RWPE1 (cell line): ENCODE measurements at places on chromosomes 3 and 15.

DNA sequence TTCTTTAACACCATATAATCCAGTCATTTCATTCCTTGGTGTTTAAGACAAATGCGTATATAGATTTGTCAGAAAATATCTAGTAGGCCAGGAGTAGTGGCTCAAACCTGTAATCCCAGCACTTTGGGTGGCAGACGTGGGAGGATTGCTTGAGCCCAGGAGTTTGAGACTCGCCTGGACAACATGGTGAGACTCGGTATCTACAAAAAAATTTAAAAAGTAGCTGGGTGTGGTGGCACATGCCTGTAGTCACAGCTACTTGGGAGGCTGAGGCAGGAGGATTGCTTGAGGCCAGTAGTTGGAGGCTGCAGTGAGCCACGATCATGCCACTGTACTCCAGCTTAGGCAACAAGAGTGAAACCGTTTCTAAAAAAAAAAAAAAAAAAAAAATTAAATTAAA lies 1.9 kb upstream of the MTMR14 start:
- DNase-seq, result no peak

DNA sequence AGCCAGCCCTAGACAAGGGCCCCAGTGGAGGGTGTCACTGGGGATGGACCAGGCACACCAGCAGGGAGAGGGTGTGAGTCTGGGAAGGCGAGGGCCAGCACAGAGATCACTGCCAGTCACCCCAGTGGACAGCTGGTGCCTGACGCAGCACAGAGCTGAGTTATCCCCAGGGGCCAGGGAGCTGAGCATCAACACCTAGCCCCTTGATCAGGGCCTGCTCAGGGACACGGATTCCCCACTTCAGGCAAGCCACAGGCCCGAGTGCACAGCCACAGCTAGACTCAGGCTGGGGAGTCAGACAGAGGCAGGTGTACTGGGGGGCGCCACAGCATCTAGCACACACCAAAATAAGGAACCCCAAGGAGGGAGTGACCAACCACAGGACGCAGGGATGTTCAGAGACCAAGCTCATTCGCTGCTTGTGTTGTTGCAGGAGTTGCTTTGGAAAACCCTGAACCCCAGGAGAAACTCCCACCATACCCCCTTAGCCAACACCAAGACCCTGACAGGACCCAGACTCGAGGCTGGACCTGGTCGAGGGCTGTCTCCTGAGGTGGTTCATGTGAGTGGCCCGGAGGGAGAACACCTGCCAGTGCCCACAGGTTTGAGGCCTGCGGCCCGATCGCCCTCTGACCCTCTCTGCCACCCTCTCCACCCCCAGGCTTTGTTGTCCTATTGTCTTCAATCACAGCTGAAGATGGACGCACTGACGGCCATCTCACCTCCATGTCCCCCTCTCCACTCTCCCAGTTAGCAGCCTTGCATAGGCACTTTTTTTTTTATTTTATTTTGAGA lies 146.8 kb downstream of the TPRA1 start:
- no peak for DNase-seq

DNA sequence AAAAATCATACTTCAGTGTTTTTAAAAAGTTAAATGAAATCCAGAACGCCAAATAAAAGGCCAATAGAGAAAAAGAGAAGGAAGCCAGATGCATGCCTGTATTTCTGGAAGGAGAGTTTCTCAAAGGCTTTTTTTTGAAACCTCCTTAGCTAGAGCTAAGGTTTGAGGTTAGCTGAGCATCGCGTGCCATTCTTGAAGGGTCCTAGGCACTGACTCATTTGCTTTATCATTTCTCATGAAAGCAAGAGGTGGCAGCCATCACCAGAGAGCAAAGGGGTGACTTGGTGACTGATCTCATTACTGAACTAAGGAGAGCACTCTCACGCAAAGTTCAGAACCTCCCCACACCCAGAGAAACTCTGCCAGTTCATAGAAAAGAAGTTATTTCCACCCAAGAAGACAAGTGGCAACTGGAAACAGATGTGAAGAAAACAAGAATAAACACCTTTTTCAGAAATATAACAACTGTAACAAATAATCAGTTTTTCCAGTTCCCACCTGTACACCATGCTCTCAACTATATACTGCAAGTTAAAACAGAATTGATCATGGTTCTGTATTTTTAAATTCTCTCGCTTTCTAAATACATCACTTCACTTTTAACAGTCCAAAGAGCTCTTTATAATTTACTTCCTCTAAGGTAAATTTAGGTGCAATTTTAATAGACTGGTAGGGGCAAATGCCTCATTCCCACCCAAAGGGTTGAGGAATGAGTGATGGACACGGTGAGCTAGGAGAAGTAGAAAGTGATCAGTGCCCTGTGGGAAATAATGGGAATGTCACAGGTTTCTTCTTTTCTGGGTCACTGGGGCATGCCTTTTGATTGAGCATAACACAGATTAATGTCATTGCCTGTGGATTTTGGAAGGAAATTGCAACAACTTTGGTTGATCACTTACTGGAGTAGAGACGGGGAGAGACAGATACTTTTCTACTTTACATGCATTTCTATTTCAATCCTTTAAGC lies 24.7 kb downstream of the GPR15 start:
- DNase-seq, result no peak

GRCh38 chr3:107574650-107575049 lies 51.9 kb downstream of the BBX start:
- peak; percentile 11 for DNase-seq

DNA sequence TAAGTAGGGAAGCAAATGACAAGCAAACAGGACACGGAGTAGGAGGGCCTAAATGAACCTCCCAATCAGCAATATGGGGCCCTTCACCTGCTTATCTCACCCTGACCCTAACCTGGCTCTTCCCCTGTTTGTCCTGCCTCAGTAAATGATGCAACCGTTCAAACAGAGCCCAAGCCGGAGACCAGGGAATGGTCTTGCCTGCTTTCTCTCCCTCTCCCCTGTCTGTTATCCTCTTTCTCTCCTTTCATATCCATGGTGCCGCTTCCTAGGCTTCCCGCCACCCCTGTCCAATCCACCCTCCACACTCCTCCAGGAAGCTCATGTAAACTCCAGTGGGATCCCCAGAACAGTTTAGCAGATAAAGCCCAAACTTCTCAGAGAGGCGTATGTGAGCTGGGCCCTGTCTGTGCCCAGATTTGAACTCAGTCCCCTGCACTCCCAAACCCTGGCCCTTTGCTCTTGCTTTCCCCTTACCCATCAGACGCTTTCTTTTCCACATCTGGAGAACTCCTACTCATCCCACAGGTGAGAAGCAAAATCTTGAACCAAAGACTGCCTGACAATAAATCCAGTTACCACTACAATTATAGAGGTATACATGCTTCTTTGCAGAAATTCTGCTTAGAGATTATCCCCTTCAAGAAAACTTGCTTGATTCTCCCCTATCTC lies 45.7 kb upstream of the STT3B start:
- DNase-seq, result no peak

- DNase-seq, result no peak
Measured at GRCh38 chr15:56910801-56911200, 7.6 kb upstream of the TCF12 start.

DNA sequence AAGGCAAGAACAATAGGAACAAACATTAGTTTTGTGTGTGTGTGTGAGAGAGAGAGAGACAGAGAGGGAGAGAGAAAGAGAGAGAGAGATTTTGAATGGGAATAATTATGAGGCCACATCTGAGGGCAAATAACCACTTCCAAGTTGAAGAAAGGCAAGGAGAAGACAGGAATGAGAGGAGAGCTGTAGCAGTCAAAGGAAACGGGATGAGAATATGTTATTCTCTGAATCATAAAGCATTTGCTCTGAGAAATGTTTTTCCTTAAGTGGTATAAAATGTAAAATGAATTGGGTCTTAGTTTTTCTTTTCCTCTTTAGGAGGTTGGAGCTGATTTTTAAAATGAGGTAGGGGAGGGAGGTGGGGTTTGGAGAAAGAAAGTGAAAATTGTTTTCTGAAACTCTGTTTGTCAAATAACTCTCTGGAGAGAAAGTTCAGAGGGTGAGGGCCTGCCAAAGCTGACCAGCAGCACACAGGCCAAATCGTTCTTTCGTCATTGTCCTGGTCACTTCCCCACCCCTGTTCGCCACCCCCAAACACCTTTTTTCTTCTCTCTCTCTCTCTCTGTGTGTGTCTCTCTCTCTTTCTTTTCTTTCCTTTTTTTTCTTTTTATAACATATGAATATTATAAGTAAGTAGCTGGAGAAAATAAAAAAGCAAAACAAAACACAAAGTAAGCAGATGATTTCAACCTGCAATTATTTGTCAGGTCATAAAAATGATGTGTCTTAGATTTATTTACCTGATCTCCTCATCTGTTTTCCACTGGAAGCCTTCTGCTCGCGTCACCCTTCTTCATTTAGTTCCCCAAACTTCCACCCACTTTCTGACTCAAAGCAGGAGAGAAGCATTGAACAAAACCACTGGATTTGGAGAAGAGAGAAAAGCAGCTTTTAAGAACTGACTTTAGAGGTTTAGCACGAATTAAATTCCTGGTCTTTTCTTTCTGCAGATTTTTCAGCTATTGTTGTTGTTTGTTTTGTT lies 110.6 kb downstream of the LPP start:
- DNase-seq, result no peak

- DNase-seq, result no peak
Measured at GRCh38 chr3:172977696-172978095, 163.3 kb downstream of the SPATA16 start.

- no peak for DNase-seq
Measured at GRCh38 chr15:41997845-41998244, 23.0 kb downstream of the PLA2G4E start.

DNA sequence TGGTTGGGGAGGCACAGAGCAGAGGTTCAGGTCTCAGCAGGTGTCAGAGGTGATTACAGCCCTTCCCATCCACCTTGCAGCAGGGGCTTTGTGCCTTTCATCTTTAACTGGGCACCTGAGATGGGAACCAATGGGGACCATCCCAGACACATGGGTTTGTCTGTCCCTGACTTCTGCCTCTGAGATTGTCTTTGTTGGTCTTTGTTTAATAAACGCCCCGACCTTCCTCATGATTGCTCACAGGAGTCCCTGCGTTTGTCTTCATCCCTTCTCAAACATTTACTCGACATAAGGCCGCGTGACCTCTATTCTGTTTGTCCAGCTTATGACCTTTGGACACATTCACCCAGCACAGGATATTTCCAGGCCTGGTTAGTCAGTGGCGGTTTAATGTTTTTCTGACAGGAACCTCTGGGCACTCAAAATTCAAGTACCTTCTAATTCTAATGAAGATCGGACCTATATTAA lies 5.9 kb downstream of the ZSCAN2 start:
- no peak for DNase-seq

DNA sequence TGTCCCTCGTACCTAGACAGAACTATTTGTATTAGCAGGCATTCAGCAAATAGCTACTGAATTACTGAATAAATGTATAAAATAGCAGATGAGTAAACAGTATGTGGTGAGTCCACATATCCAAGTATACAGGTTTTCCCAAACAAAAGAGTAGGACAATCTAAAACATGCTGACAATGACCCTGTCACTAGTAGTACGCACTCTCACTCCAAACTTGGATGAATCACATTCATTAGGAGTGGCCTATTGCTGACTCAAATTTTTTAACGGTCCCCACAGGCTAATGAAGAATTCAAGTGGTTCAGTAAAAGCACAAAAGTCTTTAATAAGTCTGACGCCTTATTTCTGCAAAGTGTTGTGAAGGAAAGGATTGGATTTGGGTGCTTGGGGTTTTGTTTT lies 449.3 kb upstream of the THBS1 start:
- DNase-seq, result no peak

DNA sequence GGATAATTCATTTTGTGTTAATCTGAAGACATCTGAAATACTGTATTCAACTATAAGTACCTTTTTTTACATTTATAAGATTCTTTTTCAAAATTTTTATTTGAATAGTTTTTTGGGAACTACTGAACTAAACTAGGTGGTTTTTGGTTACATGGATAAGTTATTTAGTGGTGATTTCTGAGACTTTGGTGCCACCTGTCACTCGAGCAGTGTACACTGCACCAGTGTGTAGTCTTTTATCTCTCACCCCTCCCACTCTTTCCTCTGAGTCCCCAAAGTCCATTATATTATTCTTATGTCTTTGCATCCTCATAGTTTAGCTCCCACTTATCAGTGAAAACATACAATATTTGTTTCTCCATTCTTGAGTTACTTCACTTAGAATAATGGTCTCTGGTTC lies 57.6 kb downstream of the CD86 start:
- no peak for DNase-seq

GRCh38 chr15:92682741-92683510 lies 27.4 kb upstream of the FAM174B start:
- no peak for DNase-seq

GRCh38 chr3:135147657-135148056 lies 352.6 kb downstream of the EPHB1 start:
- DNase-seq, result no peak

DNA sequence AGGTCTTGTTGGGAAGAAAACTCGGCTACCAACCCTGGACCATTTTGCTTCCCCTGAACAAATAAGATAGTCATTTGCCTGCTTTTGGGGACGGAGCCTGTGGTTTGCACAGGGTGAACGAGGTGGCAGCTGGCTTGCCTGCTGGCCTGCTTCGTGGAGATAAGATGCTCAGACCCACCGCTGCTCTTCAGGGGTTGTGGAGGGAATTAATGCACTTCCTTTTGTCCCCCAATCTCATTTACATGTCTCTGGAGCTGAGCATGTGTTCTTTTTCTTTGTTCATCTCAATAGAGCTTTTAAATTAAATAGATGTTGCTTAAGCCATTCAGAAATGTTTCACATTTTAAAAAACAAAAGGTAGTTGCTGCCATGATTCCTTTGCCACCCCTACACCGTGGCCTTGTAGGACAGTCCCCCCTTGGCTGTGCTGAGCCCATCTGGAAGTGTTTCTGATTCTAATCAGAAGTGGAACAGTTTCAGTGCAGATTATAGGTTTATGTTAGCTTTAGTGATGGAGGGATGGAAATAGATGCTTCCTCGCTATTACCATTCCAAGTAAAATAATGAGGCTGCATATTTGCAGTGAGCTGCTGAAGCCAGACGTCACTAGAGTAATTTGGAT lies 25.6 kb downstream of the APBA2 start:
- DNase-seq, result no peak

DNA sequence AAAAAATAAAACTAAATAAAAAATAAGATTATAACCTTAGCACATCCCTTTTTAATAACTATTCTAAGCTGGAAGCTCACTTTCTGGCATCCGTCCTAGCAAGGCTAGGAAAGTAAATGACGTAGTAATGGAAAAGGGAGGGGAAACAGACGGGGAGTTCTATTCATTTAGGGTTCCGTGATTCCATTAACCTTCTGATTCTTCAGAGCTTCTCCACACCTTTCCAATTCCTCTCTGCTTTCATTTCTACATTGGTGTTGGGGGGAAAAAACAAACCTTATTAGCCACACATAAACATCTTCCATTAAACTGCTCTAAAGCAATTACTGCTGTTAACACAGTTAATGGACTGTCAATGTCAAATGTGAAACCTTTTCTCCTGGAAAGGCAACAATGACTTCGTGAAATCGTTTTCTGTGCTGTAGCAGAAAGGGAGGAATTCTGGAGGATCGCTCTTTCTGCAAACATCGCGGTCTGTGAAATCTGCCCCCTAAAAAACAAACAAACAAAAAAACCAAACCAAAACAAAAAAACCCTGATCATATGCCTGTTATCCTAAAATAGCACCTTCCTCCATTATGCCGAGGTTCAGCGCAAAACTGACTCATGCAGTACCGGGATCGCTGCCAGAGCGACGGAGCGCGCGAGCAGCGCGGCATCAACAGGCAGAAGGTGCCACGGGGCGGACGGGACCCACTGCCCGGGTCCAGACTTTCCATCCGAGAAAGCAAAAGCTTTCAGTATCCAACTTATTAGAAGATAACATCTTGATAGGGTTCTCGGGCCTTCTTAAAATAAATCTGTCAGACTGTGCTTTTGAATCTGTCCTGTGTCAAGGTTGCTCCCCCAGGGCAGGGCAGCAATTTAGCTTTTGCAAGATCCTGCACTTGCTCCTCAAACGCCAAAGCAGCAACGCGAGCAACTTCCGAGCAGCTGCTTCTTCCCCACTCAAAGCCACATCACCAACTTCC lies 156.2 kb downstream of the FGF12 start:
- DNase-seq, result peak; percentile 34
